Activated CD4-positive, alpha-beta T cell treated with anti-CD3 and anti-CD28 coated beads for 36 hours (primary cell): ENCODE measurements at places on chromosomes 5 and 9.

- no peaks in the 10 kb centered on the region for H3K27me3 ChIP-seq
- H3K4me3 ChIP-seq: no peak overlapping the region
- DNase-seq: no peak
- H3K4me1 ChIP-seq: peaks cover 67% of the 10 kb centered on the region
- peak overlapping the region; percentile 70 for H3K27ac ChIP-seq
Measured at GRCh38 chr5:142102980-142103740, 5.4 kb upstream of the NDFIP1 start.

- no peaks in the 10 kb centered on the region for H3K36me3 ChIP-seq
- H3K4me3 ChIP-seq: no peak overlapping the region
- no peak overlapping the region for H3K27ac ChIP-seq
- DNase-seq: no peak
Measured at GRCh38 chr5:128338649-128339048, 199.4 kb downstream of the FBN2 start.

DNA sequence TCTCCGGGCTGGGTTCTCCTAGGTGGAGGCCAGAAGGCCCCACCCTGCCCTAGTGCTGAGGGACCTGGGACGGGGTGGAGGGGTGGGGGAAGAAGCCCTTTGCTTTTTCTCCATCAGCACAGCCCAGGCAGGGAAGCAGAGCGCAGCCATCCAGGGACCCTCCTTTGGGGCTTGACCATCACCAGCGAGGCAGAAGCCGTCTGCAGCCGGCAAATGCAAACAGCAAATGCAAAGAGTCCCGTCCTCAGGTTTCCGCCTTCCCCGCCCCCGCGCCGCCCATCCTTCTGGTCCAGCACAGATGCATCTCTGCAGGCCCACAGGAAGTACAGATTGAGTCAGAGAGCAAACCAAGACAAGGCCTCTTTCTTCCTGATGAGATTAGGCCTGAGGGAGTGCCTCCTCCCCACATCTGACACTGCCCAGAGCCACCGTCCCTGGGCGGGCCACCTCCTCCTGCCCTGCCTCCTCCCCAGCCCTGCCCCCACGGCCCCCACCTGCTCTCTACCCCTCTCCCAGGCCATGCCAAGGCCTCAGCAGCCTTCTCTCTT is 23.4 kb downstream of the CORO2A start:
- H3K27ac ChIP-seq: peak overlapping the region; percentile 47
- H3K4me1 ChIP-seq: peaks cover 28% of the 10 kb centered on the region
- peak; percentile 61 for DNase-seq
- H3K36me3 ChIP-seq: no peaks in the 10 kb centered on the region
- no peaks in the 10 kb centered on the region for H3K27me3 ChIP-seq
- H3K4me3 ChIP-seq: no peak overlapping the region

- no peak for DNase-seq
- H3K4me1 ChIP-seq: no peaks in the 10 kb centered on the region
Measured at GRCh38 chr9:7439355-7439995, 360.1 kb downstream of the DMAC1 start.

DNA sequence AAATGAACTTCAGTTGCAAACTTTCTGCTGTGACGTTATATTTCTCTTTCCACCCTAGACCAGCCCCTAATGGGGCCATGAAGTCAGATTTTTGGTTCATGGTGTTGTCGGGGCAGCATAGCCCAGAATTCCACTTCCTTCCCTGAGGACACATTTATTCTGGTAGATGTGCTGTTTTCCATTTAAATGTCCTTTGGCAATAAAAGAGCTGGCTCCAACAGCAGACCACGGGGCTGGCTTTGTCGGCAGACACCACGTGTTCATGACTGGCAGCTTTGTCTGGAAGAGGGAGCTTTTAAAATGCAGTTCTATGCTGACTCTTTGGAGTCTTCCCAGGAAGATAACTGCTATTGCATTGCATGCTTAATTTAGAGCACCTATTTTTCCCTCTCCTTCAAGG is 17.6 kb upstream of the LCP2 start:
- H3K4me3 ChIP-seq: no peak overlapping the region
- DNase-seq: no peak
- H3K4me1 ChIP-seq: peaks cover 71% of the 10 kb centered on the region
- H3K27me3 ChIP-seq: no peaks in the 10 kb centered on the region
- H3K27ac ChIP-seq: no peak overlapping the region

- no peak for DNase-seq
- no peak overlapping the region for H3K4me3 ChIP-seq
- no peaks in the 10 kb centered on the region for H3K36me3 ChIP-seq
- H3K27ac ChIP-seq: no peak overlapping the region
- H3K4me1 ChIP-seq: no peaks in the 10 kb centered on the region
- peaks cover 4% of the 10 kb centered on the region for H3K27me3 ChIP-seq
Measured at GRCh38 chr9:98538203-98538602, 170.5 kb downstream of the GABBR2 start.

- no peaks in the 10 kb centered on the region for H3K27me3 ChIP-seq
- H3K4me3 ChIP-seq: no peak overlapping the region
- H3K36me3 ChIP-seq: no peaks in the 10 kb centered on the region
Measured at GRCh38 chr9:119339056-119339455, 30.2 kb downstream of the BRINP1 start.

- no peaks in the 10 kb centered on the region for H3K27me3 ChIP-seq
- no peaks in the 10 kb centered on the region for H3K36me3 ChIP-seq
- H3K4me3 ChIP-seq: no peak overlapping the region
- no peak overlapping the region for H3K27ac ChIP-seq
- peaks cover 13% of the 10 kb centered on the region for H3K4me1 ChIP-seq
- no peak for DNase-seq
Measured at GRCh38 chr9:125761676-125762450, 14.7 kb downstream of the PBX3 start.

- H3K4me3 ChIP-seq: no peak overlapping the region
- no peaks in the 10 kb centered on the region for H3K27me3 ChIP-seq
- DNase-seq: no peak
- no peak overlapping the region for H3K27ac ChIP-seq
- H3K4me1 ChIP-seq: no peaks in the 10 kb centered on the region
Measured at GRCh38 chr9:95023217-95024003, 294.1 kb downstream of the FANCC start.

- H3K27me3 ChIP-seq: peaks cover 12% of the 10 kb centered on the region
- DNase-seq: no peak
- no peak overlapping the region for H3K4me3 ChIP-seq
- peaks cover 24% of the 10 kb centered on the region for H3K4me1 ChIP-seq
- H3K36me3 ChIP-seq: no peaks in the 10 kb centered on the region
- no peak overlapping the region for H3K27ac ChIP-seq
Measured at GRCh38 chr9:104970271-104970987, 42.5 kb upstream of the ABCA1 start.

- peaks cover 2% of the 10 kb centered on the region for H3K27me3 ChIP-seq
- no peaks in the 10 kb centered on the region for H3K4me1 ChIP-seq
- no peak overlapping the region for H3K27ac ChIP-seq
Measured at GRCh38 chr9:114555696-114556095, 31.9 kb upstream of the ATP6V1G1 start.

- H3K27me3 ChIP-seq: no peaks in the 10 kb centered on the region
- H3K36me3 ChIP-seq: peaks cover 36% of the 10 kb centered on the region
- peak overlapping the region; percentile 59 for H3K4me3 ChIP-seq
- DNase-seq: peak; percentile 66
- H3K27ac ChIP-seq: peak overlapping the region; percentile 94
Measured at GRCh38 chr5:131357739-131358561, 94.1 kb downstream of the CDC42SE2 start.

DNA sequence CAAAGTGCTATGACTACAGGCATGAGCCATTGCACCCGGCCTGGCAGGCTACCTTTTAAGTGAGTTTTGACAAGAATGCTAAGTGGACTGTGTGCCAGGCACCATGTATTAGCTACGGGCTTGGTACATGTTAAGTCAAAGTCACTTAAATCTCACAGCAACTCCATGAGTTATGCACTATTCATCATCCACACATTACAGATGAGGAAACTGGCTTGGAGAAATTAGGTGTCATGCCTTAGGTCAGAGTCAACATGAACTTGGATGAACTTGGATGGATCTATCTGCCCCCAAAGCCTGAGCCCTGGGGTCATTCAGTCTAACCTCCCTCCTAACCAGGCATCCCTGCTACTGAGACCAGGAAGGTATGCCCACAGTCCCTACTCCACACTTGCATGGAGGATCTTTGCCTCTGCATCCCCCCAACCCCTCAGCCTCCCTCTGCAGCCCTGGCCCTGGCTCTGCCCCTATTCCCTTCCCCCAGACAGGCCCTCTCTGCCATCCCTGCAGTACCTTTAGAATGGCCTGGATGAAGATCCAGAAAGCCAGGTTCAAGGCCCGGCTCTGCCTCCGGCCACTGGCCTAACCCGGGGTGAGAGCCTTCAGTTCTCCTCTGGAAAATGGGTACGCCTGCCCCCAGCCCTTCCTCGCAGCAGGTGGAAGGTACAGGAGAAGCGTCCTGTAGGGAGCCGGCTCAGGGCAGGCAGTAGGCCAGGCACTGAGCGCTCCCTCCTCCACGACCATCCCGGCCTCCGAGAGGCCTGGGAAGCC is 685 bp upstream of the ADGRD2 start:
- no peak overlapping the region for H3K4me3 ChIP-seq
- H3K27me3 ChIP-seq: peaks cover 31% of the 10 kb centered on the region
- no peak for DNase-seq
- no peaks in the 10 kb centered on the region for H3K4me1 ChIP-seq
- no peaks in the 10 kb centered on the region for H3K36me3 ChIP-seq
- H3K27ac ChIP-seq: no peak overlapping the region

DNA sequence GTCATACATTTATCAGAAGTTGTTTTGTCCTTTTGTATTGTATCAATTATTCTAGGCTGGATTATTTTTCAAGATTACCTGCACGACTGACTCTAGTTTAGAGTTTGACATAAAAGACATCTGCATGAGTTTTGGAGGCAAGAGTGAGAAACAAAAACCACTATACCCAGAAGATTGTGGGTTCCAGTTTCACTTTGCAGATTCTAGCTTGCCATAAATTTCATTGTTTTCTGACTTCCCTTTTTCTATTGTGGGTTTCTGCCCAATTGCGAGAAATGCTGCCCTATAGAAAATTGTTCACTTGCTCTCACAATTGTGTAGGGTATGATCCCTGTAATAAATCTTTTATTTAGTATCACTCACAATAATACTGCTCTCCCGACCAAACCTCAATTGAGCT is 1043.4 kb upstream of the CDH10 start:
- H3K36me3 ChIP-seq: no peaks in the 10 kb centered on the region
- no peak for DNase-seq
- no peak overlapping the region for H3K27ac ChIP-seq
- H3K27me3 ChIP-seq: no peaks in the 10 kb centered on the region

DNA sequence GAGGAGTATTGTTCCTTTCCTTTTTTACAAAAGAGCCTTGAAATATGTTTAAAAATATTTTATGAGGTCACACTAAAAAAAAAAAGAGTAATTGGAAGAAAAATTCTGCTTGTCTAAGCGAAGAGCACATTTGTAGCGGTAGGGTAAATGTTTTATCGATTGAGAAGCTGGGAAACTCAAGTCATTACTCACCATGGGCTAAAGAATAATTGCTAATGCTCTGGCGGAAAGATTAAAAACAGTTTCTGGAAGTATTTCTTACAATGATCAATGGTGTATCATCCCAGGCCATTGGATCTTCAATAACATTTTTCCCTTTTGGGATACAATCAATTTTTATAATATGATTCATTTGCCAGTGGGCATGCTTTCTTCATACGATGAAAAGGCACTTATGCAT is 450.0 kb downstream of the RASEF start:
- H3K27me3 ChIP-seq: no peaks in the 10 kb centered on the region
- H3K4me1 ChIP-seq: no peaks in the 10 kb centered on the region
- no peak for DNase-seq
- no peak overlapping the region for H3K4me3 ChIP-seq

DNA sequence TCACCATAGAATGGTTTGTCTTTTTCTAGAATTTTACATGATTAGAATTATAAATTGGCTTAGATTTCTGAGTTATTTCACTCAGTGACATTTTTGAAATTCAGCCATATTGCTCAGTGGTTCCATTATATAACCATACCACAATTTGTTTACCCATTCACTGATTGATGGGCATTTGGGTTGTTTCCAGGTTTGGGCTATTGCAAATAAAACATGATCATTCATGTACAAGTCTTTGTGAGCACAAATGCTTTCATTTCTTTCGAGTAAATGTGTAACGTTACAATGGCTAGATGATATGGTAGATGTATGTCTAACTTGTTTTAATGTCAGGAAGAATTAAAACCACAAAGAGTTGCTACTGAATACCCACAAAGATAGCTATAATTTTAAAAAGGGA is 279.9 kb upstream of the TARS1 start:
- no peak for DNase-seq
- no peaks in the 10 kb centered on the region for H3K4me1 ChIP-seq
- H3K27me3 ChIP-seq: no peaks in the 10 kb centered on the region
- no peaks in the 10 kb centered on the region for H3K36me3 ChIP-seq

DNA sequence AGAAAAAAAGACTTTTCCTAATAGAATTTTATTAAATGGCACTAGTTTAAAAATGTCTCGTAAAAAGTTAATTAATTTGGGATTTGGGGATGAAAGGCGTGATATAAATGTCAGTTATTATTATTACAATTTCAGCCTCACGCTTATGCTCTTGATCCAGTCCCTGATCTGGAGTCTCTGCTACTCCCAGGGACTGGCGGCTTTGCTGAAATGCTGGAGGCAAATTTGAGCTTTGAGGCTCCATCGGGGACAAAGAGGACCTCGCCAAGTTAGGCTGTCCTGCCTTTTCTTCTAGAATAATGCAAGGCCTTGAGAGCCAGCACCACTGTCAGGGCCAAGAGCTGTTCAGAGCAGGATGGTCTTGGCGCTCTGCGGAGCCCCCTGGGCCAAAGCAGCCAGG is 69.7 kb downstream of the ZNF618 start:
- no peaks in the 10 kb centered on the region for H3K4me1 ChIP-seq
- no peaks in the 10 kb centered on the region for H3K36me3 ChIP-seq
- H3K27me3 ChIP-seq: no peaks in the 10 kb centered on the region
- no peak for DNase-seq
- no peak overlapping the region for H3K27ac ChIP-seq

- no peak overlapping the region for H3K4me3 ChIP-seq
- H3K27ac ChIP-seq: no peak overlapping the region
- H3K4me1 ChIP-seq: no peaks in the 10 kb centered on the region
- DNase-seq: no peak
Measured at GRCh38 chr5:128380337-128380736, 157.7 kb downstream of the FBN2 start.

DNA sequence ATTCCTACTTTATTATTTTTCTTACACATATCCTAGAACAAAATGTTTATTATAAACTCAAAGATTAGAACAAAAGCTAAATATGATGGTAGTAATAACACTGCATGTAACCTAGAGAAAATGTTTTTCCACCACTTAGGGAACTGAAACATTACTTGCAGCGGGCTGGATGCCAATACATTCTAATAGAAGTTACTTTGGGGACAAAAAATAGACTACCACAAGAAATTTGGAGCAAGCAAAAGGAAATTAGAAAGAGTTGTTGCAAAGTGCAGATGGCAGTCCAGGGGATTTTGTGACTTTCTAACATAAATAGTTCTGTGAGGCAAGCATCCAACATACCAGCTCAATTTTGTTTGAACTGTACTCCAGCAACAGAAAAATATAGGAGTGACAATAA is 255.3 kb upstream of the GRIN3A start:
- H3K27ac ChIP-seq: no peak overlapping the region
- H3K27me3 ChIP-seq: no peaks in the 10 kb centered on the region
- no peaks in the 10 kb centered on the region for H3K4me1 ChIP-seq
- no peak overlapping the region for H3K4me3 ChIP-seq

GRCh38 chr9:97801180-97801579 is 51.8 kb upstream of the FOXE1 start:
- no peak for DNase-seq
- peaks cover 14% of the 10 kb centered on the region for H3K27me3 ChIP-seq

GRCh38 chr9:108241384-108242073 is 614.3 kb downstream of the ACTL7B start:
- no peaks in the 10 kb centered on the region for H3K36me3 ChIP-seq
- H3K4me3 ChIP-seq: no peak overlapping the region
- H3K27me3 ChIP-seq: no peaks in the 10 kb centered on the region
- H3K4me1 ChIP-seq: no peaks in the 10 kb centered on the region
- no peak overlapping the region for H3K27ac ChIP-seq
- no peak for DNase-seq
